Vagina (tissue), 2 donors: ENCODE measurements at places on chromosomes 7 and 10.

DNA sequence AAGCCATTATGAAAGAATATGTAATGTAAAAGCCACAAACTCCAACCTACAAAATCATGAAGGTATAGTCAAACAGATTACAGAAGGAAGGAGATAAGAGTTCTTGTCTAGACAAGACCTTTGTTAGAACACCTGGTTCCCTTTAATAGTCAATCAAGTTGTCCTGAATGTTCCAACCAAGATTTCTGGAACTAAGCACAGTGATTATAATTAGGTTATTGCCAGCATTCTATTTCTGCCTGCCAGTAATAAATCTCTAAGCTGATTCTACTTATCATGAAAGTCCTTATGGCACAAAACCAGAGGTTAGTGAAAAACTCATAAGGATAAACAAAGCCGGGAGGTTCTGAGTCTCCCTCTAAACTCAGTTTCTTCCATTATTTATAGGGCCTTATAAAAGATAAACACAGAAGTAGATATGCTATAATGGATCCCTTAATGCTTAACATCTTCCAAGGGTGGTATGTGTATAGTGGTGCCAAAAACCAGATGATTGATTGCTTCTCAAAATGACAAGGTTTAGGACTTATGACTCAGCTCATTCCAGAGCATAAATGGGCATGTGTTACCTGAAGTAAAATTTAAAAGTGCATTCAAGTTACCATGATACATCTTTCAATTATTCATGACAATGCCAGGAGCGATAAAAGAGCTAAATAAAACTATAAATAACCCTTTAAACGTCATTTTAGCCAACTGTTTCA is 237.2 kb downstream of the CSTF2T start:
- DNase-seq: no peak

DNA sequence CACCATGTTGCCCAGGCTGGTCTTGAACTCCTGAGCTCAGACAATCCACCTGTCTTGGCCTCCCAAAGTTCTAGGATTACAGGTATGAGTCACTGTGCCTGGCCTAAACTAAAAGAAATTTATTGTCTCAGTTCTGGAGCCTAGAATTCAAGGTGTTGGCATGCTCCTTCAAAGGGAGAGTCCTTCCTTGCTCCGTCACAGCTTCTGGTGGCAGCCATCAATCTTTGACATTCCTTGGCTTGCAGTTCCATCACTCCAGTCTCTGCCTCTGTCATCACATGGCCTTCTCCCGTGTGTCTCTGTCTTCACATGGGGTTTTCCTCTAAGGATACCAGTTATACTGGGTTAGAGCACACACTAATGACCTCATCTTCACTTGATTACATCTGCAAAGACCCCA is 55.5 kb downstream of the DNAJC12 start:
- DNase-seq: no peak

- DNase-seq: no peak
Observed at GRCh38 chr10:78502210-78502936, 468.7 kb downstream of the RPS24 start.

- no peak for DNase-seq
Observed at GRCh38 chr10:11958956-11959355, 83.7 kb downstream of the UPF2 start.

DNA sequence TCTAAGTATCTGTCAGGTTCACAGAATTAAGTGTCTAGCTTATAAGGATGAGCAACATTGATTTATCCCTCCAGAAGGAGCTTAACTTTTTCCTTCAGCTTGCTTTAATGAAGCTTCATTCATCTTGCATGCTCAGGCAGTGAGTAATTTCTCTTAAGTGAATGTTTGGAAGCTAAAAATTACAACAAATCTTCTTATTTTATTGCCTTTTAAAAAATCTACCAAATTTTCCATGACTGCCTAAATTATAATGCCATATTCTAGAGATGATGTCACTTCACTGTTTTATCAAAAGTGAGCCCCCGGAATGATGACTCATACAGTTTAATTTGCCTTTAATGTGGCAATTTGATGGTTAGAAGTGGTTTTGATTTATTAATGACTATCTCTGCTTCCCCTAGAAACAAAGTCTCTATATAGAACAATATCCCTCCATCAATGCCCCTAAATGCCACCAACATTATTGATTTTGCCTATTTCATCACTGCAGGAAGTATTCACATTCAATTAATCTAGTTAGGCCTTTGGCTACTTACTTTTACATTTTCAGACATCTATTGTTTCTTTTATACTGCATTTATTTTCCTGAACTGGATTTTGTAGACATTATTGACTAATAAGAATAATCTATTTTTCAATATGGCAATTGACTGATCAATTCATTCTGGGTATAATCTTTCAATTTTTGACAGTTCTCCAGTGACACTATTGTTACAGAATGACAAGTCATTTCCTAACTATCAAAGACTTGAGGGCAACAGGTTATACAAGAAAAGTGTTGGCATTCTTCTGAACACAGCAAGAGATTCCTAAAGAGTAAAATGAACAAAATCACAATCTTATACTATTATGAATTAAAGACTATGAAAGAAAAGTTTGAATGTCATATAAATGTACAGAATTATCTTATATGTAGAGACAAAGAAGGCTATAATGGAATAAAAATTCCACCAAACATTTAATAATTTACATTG is 139.3 kb upstream of the ODAD2 start:
- DNase-seq: no peak

DNA sequence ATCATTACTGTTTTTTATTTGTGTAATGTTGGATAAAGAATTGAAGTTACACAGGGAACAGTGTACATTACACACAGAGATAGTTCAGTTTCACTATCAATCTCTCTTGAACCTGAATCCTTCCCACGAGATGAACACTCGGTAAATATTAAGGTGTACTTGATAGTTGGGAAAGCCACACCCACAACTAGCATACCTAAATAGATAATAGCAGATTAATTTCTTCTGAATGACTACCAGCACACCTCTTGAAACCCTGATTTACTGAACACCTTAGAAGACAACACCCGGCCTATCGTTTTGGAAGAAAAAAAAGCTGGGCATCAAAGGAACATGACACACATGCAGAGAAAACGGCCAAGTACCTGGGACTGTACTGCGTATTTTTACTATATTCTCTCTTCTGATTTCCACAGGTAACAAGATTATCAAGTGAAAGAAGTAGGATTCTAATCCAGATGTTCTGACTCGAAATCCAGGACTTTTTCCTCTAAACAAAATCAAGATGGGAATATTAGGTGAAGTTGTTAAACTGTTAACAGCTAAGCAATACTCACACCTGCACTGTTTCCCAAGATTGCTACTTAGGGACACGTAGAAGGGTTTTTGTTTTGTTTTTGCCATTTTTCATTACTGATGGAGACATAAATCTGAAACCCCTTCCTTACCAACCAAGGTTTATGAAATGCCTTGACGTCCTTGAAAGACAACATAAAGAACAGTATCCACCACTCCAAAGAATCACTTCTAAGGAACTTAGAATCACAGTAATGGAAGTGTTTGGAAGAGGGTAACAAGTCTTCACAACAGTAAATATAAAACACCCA is 1.0 kb downstream of the CCDC186 start:
- no peak for DNase-seq

GRCh38 chr7:27095897-27096767 is at the start of gene HOXA1:
HOXA1 (minus strand) TSS chr7:27096000; CDS start chr7:27095912, 88 bp downstream.
- DNase-seq: no peak
